ENCODE measurements at places on chromosomes 12 and 14. TPM values are rescaled to one million over a fixed set of nuclear protein-coding genes. Genes with fewer than 3 reads are reported as not detected.

The GPX2 gene
- total RNA-seq = not detected

The REC8 gene
- total RNA-seq = 48.7 TPM

The HAL gene
- total RNA-seq = 0.39 TPM

The SP1 gene
- 156 TPM for total RNA-seq

The SLCO1A2 gene
- total RNA-seq = not detected

The FAM161B gene
- total RNA-seq = 1.5 TPM

The KRT83 gene
- not detected for total RNA-seq

The DLK1 gene
- total RNA-seq = not detected

All from activated naive CD4-positive, alpha-beta T cell treated with anti-CD3 and anti-CD28 coated beads, Interleukin-2, amount 50 U/mL, for 72 hours (primary cell).